ENCODE measurements at places on chromosomes 5 and 9.
A peak's percentile ranks its signal among the peaks of the same experiment; 100 is the strongest.

DNA sequence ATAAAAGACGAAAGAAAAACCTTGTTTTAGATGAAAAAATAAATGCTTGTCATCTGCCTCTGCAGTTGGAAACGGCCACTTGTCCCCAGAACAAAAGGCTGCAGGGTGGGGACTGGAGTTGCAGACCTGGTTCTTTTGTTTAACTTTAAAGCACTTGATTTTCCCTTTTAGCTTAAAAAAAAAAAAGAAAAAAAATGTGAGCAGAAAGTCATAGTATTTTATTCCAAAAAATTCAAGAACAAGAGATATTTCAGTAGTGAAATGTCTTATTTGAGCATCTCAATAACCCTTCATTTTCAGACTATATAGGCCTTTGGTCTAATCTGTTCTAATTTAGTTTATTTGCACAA is 1.8 kb downstream of the MAP1B start:
- no peak for DNase-seq

- DNase-seq = no peak
Observed at GRCh38 chr5:15203376-15203775, 296.6 kb upstream of the FBXL7 start.

DNA sequence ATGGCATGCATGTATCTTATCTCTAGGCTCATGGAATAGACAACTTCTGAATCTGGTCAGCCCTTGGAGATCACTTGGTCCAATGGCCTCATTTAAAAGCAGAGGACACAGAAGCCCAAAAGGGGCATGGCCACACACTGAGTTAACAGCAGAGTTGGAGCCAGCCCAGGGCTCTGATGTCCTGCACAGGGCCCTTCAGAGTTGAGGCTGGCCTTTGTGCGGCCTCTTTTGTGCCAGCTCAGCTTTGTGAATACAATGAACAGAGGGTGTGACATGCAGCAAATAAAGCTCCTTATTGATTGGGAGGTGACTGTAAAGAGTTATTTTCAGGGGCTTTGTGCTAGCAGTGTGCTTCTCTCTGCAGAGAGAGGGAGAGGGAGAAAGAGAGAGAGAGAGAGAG is 150.1 kb upstream of the STK32A start:
- no peak for DNase-seq

- no peak for DNase-seq
Observed at GRCh38 chr9:112868461-112868860, 22.2 kb downstream of the SLC46A2 start.

DNA sequence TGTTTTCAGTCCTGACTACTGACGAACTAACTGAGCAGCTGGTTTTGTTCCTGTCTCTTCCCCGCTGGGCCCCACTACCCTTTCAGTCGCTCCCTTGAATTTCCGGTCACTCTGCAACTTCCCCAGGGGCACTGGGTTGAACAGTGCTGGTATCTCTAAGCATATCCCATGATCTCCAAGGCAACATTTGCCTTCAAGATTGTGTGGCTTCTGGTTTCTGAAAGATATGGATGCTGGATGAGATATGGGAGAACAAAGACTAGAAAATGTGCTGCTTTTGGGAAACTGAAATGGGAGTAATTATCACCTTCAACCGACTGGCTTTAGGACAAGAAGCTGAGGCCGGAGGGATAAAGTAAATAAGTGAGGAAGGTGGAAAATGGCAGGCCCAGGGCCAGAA is 258.2 kb upstream of the PIK3R1 start:
- DNase-seq = no peak

DNA sequence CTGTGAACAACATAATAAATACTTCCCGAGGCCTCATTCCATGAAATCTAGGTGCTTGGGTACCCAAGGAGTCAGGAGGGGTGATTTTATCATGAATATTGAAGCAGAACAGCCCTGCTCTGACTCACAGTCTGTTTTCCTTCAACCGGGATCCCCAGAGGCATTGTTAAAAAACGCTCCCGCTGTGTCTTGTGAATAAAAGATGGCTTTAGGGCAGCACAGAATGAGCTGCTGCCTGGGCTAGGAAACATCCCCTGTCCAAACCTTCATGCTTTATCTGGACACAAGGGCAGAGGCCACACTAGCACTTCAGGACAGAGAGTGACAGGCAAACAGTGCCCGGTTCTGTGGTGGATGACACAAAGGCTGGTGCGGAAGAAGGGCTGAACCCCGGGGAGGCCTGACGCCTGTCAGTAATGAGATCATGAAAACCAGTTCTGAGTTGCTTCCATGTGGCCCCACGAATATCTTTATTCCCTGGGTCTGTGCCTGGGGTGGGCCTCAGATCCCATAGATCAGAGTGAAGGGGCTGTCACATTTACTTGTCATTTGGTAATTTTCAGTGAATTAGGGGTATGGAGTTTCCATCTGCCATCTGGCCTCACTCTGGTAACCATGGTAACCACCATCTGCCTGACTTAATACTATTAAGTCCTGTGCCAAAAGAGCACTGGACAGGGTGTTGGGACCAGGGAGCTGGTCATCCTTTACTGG is 2.6 kb downstream of the IGFBPL1 start:
- DNase-seq = peak; percentile 91

GRCh38 chr9:130299785-130300615 is 34.4 kb downstream of the HMCN2 start:
- DNase-seq = no peak

- DNase-seq = no peak
Observed at GRCh38 chr5:6949230-6949629, 236.0 kb downstream of the TENT4A start.

DNA sequence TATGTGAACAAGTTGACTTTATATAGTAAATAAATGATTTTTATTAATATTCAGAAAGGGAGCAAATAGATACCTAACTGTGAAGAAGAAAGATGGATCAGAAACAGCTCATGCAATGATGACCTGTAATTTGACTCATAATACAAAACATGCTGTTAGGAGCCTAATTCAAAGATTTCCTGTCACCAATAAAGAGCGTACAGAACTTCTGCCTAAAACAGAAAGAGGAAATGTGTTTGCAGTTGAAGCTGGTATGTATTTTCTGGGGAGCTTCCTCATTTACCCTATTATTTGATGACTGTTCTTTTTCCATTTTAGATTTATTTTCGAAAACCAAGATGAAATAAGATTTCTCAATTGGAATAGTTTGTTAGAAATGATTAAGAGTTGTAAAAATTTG is 11.4 kb downstream of the YTHDC2 start:
- no peak for DNase-seq

GRCh38 chr9:87107072-87107471 is 159.8 kb upstream of the GAS1 start:
- no peak for DNase-seq

GRCh38 chr9:29830821-29831220 is 2257.5 kb upstream of the C9orf72 start:
- DNase-seq = no peak

DNA sequence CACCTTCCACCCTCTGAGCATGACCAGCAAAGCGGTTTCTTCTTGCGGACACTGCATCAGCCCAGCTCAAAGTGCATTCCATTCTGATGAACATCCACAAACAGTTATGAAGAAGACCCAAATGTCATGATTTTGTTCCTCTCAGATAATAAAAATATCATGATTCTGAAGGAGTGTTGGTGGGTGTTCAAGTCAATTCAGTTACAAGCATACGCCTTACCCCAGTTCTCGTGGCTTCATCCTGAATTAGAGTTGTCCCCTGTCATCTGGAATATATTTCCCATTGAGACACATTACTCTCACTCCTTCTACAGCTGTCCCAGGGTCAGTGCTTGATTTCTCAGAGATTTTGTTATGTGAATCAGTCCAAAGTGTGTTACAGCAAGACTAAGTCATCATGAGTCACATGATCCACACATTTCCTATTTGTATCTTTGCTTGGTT is 325.4 kb downstream of the RFX3 start:
- no peak for DNase-seq

DNA sequence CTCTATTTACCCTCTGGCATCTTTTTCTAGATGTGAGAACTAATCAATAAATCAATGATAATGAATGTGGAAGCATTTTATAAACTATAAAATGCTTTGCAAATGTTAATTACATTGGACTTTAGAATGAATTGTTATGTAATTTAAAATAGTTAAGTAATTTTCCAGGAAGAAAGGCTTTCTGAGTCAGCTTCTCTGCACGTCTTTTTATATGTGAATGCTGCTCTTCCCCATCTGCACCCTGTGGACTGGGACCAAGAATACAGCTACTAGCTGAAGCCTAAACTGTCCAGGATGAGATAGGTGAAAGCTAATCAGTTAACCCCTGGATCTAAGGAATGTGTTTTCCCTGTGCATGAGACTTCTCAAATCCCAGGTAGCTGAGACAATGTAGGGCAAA is 292.9 kb downstream of the NR3C1 start:
- DNase-seq = no peak

DNA sequence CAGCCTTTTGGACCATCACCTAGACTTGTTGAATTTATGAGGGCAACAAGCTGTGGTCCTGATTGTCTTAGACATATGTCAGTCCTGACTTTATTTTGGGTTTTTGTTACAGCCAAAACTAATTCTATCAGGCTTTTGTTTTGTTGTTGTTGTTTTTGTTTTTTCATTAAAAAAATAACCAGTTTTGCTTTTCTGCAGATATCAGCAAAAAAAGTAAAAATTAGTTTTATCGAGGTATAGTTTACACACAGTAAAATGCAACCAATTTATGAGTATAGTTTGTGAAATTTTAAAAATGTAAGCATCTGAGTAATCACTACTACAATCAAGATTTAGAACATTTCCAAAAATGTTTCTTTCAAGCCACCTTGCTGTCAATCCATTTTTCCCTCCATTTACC is 48.9 kb downstream of the WDR70 start:
- no peak for DNase-seq

DNA sequence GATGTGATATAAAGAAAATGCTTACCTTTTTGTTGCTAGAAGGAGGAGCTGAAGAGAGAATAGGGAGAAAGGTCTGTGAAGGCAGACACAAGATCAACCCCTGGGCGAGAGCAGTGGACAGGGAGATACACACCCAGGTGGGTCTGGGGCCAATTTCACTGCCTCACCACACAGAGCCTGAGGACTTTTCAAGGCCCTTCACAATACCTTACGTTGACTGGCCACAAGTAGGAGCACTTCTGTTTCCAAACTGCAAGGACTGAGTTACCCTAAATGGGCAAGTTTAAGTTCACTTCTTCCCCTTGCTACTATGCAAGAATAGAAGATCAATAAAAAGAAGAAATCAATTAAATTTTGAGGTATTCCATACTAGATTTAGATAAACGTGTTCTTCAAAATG is 174.5 kb upstream of the SLC12A2 start:
- no peak for DNase-seq

GRCh38 chr9:80177949-80178480 is 606.2 kb downstream of the TLE4 start:
- no peak for DNase-seq

All from NCI-H2171 (cell line).